ENCODE measurements at places on chromosomes 3 and 15. TPM values are rescaled to one million over a fixed set of nuclear protein-coding genes. Genes with fewer than 3 reads are reported as not detected.

DNA sequence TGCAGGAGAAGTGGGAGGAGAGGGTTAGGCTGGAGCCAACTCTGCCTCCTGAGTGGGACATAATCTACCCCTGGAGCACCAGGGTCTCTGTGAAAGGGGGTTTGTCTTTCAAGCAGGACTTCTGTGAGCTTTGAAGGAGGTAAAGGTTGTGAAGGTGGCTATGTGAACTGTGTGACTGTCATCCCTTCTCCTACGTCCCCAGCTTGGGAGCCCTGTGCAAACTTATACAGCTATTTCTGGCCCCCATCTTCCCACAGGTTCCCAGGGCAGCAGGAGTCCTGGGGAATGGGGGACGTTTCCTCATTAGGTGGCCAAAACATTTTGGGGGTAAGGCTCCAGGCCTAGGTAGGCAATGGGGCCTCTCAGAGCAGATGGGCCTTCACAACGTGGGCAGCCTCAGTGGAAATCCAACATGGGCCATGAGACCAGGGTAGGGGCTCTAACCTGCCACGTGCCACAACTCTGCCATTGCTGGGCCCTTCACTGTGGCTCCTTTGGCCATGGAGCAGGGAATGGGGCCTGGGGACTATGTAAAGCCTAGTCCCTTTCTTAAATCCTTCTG, 3.5 kb downstream of the VIPR1 start:
- no peak for DNase-seq

DNA sequence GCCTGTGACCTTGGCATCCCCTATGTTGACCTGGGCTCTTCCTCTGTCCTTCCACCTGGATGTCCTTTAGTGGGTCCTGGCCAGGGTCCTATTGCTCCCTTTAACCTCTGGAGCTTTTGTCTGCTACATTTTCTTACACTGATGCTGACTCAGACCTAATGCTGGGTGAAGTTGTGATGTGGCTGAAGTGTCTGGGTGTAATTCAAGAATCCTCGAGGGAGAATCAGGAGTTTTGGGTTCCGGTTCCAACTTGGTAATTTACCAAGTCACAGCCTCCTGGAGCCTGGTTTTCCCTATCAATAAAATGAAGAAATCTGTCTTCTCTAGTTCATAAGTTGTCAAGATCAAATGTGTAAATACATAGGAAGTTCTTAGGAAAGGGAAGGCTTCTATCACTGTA, 25.6 kb downstream of the CEP19 start:
- no peak for DNase-seq

- DNase-seq = no peak
Observed at GRCh38 chr15:100842756-100843730, 36.6 kb upstream of the ALDH1A3 start.

- no peak for DNase-seq
Observed at GRCh38 chr15:89002281-89002761, 85.9 kb upstream of the ABHD2 start.

The AZI2 gene
- 47.9 TPM for total RNA-seq

The MYO5C gene
- 1.2 TPM for total RNA-seq

DNA sequence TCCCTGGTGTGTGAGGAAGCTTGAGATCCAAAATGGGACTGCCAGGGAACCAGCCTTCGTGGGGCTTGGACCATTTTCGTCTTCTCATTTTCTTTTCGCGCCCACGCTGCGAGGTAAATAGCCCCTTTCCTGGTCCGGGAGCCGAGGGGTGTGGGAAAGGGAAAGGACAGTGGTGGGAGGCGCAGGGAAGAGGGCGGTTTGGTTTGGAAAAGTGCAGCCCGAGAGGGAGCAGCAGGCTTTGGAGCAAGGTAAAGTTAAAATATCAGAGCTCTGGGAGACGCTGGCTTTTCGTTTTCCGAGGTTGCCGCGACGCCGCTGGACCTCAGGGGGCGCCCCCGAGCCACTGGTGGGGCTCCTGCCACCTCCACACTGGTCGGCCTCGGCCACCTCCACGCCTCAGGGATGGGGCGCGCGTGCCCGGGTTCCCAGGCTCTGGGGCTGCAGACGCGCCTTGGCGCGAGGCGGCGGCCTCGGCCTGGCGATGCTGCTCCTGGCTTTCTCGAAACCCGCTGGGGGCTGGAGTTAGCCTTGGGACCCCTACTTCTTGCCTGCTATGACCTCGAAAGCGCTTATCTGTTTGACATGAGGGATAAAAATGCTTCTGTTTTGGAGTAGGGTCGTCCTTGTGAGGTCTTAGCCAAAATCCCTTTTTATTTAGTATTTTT, 3.2 kb downstream of the PTPRG start:
- DNase-seq = peak; percentile 59

DNA sequence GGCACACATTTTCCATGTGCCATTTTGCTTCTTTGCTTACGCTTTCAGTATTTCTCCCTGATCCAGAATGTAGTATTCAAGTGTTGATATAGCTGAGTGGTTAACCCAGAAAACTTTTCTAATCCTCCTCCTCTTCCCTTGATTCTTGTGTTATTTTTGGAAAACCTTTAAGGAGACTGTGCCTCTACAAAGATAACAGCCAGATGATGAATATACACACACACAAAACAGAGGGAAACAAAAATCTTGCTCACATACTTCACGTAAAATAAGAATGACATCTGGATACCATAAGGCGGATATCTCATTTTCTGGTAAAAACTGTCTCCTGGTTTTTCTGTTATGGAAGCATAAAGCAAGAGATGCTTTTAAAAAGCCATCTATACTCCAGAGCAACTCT, 295.8 kb upstream of the THBS1 start:
- DNase-seq = no peak

GRCh38 chr15:64193971-64194370, 31.1 kb upstream of the PPIB start:
- no peak for DNase-seq

DNA sequence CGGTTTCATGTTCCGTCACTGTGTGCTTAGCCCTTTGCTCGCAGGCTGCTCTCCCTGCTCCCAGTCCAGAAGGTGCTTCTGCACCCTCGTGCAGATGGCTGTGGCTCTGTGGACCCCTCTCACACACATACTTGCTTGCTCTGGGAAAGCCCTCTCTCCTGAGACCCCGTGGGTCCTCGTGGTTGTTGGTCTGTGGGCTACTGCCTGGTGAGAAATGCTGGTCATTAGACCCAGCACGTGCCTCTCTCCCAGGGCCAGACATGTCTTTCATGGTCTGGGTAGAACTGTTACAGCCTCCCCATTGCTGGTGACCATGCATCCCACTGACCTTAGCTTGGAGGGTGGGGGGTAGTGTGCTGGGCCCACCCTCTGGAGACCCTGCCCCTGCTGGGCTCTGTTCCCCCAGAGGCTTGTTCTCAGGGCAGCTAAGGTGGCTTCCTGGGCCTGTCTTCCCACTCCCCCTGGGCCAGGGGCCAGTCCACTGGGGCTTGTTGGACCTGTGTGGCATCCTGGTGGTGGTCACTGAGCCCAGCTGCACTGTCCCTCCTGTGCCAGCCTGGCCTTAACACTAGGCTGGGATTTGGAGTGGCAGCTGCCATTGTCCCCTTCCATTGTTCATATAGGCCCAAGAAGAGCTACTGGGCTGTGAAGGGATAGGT, 10.6 kb downstream of the C15orf39 start:
- DNase-seq = no peak

The ZNF80 gene
- total RNA-seq = not detected

The SIDT1 gene
- 6.2 TPM for total RNA-seq

The FANCD2OS gene
- not detected for total RNA-seq

The ACSBG1 gene
- 5.0 TPM for total RNA-seq

DNA sequence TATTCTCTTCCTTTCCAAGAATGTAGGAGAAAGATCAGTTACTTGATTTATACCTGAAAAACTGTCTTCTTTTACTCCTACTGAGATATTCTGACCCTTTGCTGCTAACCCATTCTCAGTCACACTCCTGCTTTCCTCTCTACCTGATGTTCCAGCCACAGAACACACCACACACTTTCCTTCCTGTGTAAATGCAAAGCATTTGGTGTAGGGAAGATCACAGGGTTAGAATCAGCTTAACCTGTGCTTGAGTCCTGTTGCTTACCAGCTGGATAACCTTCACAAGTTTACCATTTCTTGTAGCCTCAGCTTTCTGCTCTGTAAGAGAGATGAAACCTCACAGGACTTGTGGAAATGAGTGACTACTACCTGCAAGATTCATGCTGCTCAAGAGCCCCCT, 489.8 kb upstream of the GOLIM4 start:
- DNase-seq = no peak

DNA sequence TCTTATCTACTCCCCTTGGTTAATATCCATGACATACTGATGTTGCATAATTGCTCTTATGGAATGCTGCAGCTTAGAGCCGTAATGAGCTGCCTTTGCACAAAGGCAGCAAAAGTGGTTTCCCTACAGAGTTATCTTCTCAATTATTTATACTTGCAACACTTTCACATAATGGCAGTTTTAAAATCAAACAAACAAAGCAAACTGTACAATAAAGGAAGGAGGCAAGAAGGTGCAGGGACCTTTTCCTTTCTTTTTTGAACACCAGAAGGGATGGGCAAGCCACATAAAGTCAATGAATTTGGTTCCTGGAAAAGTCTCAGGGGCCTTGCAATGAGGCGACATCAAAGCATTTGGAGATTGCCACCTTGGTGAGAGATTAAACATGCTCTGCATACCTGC, 188.0 kb downstream of the MEIS2 start:
- DNase-seq = no peak

Measured in occipital lobe (tissue), 3 donors.